ENCODE measurements at places on chromosomes 12 and 14. TPM values are rescaled to one million over a fixed set of nuclear protein-coding genes. Genes with fewer than 3 reads are reported as not detected.

DNA sequence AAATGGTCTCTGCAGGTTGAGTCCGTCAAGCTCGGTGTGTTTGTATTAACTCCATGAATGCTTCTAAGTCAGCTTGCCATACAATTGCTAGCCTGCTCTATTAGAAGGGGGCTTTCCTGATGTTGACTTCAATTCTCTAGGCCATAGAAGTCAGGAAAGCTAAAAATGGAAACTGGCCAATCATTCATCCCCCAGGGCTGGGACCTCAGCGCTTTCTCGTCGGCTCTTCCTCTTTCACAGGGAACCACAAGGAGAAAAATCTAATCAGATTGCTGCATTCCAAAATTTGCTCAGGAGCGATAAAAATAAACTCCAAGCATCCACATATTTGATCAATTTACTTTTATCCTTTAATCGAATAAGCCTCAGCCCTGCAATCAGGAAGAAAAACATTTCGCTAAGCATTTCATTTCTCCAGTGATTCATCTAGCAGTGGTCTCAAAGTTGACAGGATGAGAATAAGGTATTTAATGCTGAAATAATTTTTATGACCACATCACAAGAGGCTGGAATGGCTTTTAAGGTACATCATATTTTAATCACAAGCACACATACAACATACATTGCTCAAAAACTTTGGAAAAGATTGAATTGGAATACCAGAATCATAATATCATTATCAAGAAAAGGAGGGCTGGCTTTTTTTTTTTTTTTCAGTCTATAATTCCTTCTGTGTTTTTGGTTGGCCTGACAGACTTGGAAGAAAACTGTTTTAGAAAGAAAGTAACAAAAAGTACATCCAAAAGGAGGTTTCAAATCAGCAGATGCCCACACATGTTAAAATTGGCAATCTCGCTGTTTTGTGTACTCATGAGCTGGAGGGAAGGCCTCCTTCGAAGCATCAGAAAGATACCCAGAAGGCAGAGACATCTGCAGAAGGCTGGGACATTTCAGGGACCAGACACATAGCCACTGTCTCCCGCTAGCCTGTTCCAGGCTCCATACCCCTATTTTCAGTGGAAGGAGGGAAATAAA lies 316.3 kb downstream of the NUAK1 start:
- no peak for DNase-seq

GRCh38 chr14:57246933-57247657 lies 21.6 kb downstream of the EXOC5 start:
- DNase-seq, result no peak

DNA sequence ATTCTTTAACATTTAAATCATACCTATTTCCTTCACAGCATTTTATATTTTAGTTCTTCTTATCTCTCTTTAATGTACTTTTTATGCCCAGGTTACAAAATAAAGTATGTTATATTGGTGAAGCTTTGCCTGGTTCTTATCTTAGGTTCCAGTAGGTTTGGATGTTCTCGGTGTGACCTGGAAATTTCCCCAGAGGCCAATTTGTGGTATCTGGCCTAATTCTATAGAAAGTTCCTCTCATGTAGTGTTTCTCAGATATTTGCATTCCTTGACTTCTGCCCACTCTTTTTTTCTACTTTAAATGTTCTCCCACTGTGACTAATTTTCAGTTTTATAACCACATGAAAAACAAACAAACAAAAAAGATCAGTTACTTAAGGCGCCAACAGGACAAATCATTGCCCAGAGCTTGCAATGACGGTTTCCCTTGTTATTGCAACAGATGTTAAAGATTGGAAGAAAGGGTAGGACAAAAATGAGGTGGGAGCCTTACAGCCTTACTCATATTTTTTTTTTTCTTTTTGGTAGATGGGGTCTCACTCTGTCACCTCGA lies 41.2 kb upstream of the PPM1H start:
- no peak for DNase-seq

GRCh38 chr14:24903337-24903736 lies 146.6 kb downstream of the STXBP6 start:
- no peak for DNase-seq

Gene HNRNPC
- 538 TPM for total RNA-seq

Gene RGS6
- total RNA-seq, result not detected

Gene PMEL
- not detected for total RNA-seq

Gene ACIN1
- 327 TPM for total RNA-seq

Gene FGF23
- not detected for total RNA-seq

Gene MFAP5
- not detected for total RNA-seq

Gene MUCL1
- not detected for total RNA-seq

Gene EPYC
- total RNA-seq, result not detected

Gene ARHGEF40
- 0.42 TPM for total RNA-seq

Gene ETFRF1
- total RNA-seq, result 23.0 TPM

All from CD4-positive, alpha-beta memory T cell (primary cell).